Activated T-cell treated with anti-CD3 and anti-CD28 coated beads for 4 hours (primary cell): ENCODE measurements at places on chromosomes 3 and 15.

- DNase-seq = no peak
Measured at GRCh38 chr3:30368978-30369377, 237.4 kb upstream of the TGFBR2 start.

DNA sequence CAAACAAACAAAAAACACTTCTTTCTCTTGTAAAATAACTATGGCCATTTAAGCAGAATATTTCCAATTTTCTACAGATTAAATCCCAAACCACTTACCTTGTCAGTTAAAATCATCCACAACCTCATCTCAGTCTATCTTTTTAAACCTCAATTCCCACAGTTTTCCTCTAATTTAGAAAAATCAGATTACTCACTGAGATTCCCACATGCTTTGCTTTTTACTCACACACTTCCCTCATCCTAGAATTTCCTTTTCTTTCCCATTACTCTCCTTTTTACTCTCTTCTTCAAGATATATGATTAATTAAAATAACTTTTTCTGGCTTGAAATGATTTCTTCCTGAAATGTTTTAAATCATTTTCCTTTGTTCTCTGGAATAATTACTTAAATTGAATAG is 790.7 kb downstream of the ROBO1 start:
- no peak for DNase-seq

- no peak for DNase-seq
Measured at GRCh38 chr15:29682361-29682760, 139.9 kb downstream of the TJP1 start.

GRCh38 chr3:34284959-34285826 is 486.8 kb downstream of the PDCD6IP start:
- no peak for DNase-seq

- no peak for DNase-seq
Measured at GRCh38 chr3:154901278-154901677, 178.8 kb upstream of the MME start.

DNA sequence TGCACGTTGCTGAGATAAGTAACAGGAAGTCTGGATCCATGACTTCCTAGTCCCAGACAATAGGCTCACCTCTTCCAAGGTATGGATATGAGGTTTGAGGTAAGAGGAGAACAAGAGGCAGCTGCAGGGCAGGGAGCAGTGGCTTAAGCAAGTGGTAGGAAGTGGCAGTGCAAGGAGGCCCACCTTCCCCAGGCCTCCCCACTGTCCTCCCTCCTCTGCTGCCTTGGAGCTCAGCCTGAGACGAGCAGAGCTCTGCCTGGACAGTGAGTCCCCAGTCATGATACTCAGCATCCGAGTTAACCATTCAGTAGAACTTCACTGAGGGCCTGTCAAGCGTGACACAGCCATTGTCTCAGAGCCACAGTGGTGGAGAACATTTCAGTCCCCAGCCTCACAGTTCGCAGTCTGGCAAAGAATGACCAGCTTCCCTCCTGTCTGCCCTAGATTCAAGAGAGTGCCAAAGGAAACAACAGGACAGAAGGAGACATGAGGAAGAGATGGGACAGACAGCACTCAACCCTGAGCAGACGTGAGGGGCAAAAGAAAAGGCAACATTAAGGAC is 41.4 kb upstream of the BOC start:
- DNase-seq = no peak

GRCh38 chr3:169634618-169635236 is 28.8 kb downstream of the MECOM start:
- no peak for DNase-seq

- no peak for DNase-seq
Measured at GRCh38 chr3:8246070-8246469, 255.6 kb upstream of the LMCD1 start.

GRCh38 chr3:24023197-24023596 is 78.1 kb downstream of the NR1D2 start:
- DNase-seq = no peak

- DNase-seq = peak; percentile 13
Measured at GRCh38 chr3:129481766-129482332, 41.8 kb downstream of the IFT122 start.

GRCh38 chr3:102026656-102027055 is 177.3 kb downstream of the NFKBIZ start:
- no peak for DNase-seq

- no peak for DNase-seq
Measured at GRCh38 chr15:71362987-71363968, 248.0 kb downstream of the THSD4 start.

- no peak for DNase-seq
Measured at GRCh38 chr3:100089812-100090668, 24.3 kb downstream of the FILIP1L start.

GRCh38 chr3:12148183-12148940 is 10.3 kb downstream of the TIMP4 start:
- DNase-seq = no peak

- no peak for DNase-seq
Measured at GRCh38 chr15:53978253-53978906, at the start of gene UNC13C. Gene UNC13C, plus strand, starts transcription at chr15:53978441. Its CDS starts 34,463 bp downstream, at chr15:54012904.

- DNase-seq = no peak
Measured at GRCh38 chr3:156382458-156383346, 172.2 kb downstream of the SSR3 start.

- DNase-seq = no peak
Measured at GRCh38 chr15:99844150-99844549, 110.9 kb upstream of the LYSMD4 start.

DNA sequence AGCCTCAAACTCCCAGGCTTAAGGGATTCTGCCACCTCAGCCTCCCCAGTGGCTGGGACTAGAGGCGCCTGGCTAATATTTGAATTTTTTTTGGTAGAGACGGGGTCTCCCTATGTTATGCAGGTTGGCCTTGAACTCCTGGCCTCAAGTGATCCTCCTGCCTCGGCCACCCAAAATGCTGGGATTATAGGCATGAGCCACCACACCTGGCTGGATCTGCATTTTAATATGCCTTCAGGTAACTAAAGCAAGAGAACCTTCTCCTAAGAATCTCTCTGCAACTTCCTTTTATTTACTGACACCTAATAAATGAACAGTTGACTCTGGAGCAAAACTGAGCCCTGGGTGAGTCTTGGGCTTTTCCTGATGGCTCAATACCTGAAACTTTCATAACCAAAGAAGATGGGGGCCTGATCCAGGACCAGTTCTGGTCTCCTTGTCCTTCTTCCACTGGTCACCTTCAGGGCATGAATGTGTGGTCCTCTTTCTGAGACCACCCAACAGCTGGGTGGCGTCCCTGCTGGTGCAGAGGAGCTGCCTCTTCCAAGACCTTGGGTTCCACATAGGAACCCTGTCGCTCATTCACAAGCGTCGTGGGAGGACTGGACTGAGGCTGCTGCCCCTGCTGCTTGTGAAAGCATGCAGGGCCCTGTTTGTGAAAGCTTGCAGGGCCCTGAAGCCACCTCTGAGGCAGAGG is 28.2 kb downstream of the CCR9 start:
- DNase-seq = no peak

- DNase-seq = no peak
Measured at GRCh38 chr3:170808041-170808440, 62.0 kb downstream of the RPL22L1 start.

DNA sequence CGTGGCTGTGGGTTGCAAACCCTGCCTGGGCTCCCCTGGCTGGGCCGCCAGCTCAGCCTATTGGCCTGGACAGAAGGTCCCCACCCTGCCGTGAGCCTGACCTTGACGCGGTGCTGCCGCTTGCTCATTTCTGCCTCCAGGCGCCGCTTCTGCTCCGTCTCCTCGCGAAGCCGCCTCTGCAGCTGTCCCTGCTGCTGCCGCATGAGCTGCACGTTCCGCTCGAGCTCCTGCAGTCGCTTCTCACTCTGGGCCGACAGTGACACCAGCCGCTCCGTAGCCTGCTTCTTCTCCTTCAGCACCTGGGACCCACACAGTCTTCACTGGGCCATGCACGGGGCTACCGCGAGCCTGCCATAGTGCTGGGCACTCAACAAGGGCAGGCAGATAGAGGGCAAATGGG is 21.7 kb downstream of the KIF7 start:
- no peak for DNase-seq

DNA sequence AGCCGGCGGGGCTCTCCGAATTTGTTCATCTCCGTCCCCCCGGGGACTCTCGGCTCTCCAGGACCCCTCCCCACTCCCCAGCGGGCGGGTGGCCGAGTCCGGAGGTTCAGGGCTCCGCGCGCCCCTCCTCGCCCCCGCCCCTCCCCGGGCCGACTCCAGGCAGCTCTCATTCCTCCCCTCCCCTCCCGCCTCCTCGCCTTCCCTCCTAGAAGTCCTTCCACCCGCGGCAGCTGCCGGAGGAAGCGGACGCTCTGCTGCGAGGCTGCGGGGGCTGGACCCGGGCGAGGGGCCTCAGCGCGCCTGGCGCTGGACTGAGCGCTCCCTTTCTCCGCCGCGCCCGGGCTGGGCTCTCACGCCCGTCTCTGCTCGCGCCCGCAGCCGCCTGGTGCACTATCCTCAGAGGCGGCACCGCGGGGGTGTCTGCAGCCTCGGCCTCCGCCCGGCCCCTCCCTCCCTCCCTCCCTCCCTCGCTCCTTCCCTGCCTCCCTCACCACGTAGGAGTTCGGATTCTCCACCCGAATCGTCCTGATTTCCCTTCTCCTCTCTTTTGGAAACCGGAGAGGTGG is at the start of gene ROBO2:
Gene ROBO2, plus strand, starts transcription at position 494 of the 566 bp plus-strand sequence. CDS start 687 bp downstream, outside the sequence.
- DNase-seq = no peak

DNA sequence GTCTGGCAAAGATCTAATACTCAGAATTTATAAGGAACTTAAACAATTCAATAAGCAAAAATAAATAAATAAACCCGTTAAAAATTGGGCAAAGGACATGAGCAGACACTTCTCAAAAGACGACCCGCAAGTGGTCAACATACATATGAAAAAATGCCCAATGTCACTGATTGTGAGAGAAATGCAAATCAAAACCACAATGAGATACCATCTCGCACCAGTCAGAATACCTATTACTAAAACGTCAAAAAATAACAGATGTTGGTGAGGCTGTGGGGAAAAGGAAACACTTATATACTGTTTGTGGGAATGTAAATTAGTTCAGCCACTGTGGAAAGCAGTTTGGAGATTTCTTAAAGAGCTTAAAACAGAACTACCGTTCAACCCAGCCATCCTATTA is 188.0 kb upstream of the MRPL3 start:
- DNase-seq = no peak

DNA sequence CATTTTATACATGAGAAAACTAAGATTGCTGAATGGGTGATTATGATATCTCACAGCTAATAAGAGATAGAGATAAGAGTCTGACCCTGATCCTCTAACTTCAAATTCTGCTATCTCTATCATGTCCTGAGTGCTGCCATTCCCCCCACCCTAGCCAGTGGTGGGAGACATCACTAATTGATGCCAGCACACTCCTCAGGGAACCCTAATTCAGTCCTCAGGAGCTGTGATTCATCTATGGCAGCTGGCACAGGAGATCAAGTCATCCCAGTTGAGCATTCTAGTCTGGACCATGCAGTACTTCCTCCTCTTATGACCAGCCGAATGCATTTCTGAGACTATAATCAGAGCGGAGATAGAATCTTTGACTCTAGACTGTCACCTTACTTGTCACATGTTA is 71.9 kb downstream of the SYNM start:
- no peak for DNase-seq

DNA sequence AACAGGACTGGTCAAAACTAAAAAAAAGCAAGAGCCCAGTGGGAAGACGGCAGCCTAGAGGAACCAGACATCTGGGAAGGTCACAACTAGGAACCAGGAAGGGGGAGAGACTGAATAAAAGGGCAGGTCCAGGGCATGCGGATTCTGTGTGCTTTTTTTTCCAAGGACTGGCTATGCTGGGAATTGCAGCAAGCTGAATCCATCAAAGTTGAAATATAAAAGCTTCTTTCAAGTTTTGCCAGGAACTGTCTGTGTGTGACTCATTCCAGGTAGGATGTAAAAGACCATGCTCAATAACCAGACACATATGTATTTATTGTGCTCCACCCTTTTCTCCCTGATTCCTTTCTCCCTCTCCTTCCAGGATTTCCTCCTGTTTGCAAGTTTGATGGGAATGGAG is 47.9 kb upstream of the CCDC80 start:
- no peak for DNase-seq

GRCh38 chr3:53261712-53262111 is 5.9 kb upstream of the TKT start:
- no peak for DNase-seq

DNA sequence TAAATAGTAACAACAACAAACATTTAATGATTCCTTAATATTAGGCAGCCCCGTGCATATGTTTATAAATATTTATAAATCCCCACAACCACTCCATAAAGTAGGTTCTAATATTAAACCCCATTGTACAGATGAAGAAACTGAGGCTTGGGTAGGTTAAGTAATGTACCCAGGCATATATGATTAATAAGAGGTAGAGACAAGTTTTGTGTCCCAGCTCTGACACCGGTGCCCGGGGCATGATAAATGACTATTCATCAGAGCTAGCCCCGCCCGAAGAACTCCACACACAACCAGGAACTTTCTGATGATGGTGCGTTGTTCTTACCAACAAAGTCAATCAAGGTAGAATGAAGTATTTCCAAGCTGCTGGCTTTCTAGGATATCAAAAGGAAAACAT is 19.4 kb downstream of the CDCP1 start:
- DNase-seq = no peak

- DNase-seq = no peak
Measured at GRCh38 chr3:88773766-88774165, 333.7 kb upstream of the EPHA3 start.

DNA sequence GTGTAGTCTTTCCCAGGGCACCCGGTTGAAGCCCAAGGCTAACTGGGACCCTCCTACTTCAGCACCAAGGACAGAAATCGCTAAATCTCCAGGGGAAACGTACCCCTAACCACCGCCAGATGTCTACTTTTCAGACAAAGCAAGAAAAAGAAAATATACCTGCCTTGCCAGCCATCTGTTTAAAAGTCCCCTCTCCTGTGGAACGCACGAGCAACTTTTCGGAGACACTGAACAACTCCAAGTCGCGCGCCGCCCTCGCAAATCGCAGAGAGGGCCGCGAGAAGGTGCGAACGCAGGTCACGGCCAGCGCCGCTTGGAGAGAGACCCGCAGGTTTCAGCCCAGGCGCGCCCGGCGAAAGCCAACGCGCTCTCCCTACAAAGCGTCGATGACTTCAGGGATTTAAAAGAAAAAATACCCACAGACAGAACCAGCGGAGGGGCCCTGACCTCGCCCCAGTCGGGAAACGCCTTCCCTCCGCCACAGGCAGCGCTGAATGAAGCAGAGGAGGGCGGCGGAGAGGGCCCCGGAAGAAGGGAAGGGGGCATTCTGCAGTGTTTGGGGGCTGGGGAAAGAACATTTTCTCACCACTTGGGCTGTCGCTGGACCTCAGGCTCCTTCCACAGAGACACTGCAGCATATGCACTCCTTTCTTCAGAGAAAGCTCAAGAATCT is 213.1 kb downstream of the FGF12 start:
- no peak for DNase-seq

- no peak for DNase-seq
Measured at GRCh38 chr3:48429960-48430707, at the start of gene PLXNB1. Gene PLXNB1, minus strand, starts transcription at chr3:48430086. Its CDS starts 5,475 bp downstream, at chr3:48424611.

DNA sequence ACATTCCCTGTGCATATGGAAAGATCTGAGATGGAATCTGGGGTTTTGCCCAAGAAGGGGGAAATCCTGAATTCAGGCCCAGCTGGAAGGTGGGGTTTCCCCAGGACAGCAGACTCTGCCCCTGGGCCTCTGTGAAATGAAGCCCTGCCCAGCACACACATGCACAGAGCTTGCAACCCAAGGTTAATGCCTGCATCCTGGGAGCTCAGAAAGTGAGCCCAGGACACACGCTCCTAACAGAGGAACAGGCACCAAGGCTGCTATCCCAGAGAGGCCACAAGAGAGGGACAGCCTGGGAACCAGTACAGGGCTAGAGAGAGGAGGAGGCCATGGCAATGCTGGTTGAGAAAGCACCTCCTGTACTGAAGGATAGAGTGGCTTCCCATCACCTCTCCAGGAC is 16.1 kb downstream of the SEMA5B start:
- no peak for DNase-seq
